ENCODE measurements at places on chromosomes 12 and 14.

DNA sequence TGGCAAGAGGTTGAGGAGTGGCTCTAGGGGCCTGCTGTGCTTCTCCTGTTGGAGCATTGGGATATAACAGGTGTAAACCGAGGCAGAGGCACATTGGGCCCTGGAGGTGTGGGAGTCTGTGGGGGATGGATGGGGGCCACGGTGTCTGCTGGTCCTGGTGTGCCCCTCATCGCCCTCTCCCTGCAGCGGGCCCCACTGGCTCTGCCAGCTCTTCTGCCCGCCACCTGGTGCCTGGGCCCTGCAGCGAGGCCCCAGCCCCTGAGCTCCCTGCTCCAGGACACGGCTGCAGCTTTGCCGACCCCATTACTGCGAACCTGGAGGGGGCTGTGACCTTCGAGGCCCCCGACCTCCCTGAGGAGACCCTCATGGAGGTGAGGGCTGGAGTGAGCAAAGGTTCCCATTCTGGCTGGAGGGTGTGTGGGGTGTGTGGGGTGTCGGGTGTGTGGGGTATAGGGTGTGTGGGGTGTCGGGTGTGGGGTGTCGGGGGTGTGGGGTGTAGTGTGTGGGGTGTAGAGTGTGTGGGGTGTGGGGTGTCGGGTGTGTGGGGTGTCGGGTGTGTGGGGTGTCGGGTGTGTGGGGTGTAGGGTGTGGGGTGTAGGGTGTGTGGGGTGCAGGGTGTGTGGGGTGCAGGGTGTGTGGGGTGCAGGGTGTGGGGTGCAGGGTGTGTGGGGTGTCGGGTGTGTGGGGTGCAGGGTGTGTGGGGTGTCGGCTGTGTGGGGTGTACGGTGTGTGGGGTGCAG lies 10.6 kb upstream of the PUS1 start:
- DNase-seq, result no peak

GRCh38 chr12:132390287-132391076 lies 61.1 kb upstream of the GALNT9 start:
- no peak for DNase-seq

DNA sequence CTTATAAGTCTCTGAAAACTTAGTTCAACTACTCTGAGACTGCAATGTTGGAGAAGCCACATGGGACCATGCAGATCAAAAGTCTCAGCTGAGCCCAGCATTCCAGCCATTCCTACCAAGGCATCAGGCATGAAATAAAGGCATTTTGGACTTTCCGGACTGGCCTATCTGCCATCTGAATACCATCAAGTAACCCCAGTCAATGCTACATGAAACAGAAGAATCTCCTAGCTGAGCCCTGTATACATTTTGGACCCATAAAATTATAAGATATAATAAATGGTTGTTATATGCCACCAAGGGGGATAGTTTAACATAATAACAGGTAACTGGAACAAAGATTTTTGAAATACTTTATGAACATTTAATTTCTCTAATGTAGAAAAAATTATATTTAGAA lies 9.3 kb upstream of the TMEM260 start:
- DNase-seq, result no peak

GRCh38 chr12:6753772-6754356 lies 923 bp upstream of the MLF2 start:
- no peak for DNase-seq

Measured in fibroblast of pulmonary artery (primary cell).